ENCODE measurements at places on chromosomes 3 and 15.

- DNase-seq, result no peak
Measured at GRCh38 chr15:94480289-94480834, 249.0 kb downstream of the MCTP2 start.

GRCh38 chr3:145522893-145523651, 637.9 kb downstream of the PLOD2 start:
- DNase-seq, result no peak

DNA sequence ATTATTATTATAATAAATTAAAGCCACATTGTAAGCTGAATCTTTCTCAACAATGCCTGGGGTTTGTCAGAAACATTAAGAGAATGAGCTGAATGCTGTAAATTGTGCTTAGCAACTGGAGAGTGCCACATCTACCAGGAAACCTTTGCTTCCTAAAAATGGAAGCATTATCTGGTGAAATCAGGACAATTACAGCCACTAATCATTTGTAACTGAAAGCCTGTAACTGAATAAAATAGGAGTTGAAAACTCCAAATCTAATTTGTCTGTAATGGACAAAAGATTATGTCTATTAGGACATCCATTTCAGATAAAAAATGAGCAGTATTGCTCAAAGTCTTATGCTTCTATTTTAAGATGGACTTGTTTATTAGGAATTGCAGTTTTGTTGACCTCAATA, 32.2 kb downstream of the EIF1B start:
- no peak for DNase-seq

GRCh38 chr3:146161663-146162002, 649 bp upstream of the PLOD2 start:
- no peak for DNase-seq

DNA sequence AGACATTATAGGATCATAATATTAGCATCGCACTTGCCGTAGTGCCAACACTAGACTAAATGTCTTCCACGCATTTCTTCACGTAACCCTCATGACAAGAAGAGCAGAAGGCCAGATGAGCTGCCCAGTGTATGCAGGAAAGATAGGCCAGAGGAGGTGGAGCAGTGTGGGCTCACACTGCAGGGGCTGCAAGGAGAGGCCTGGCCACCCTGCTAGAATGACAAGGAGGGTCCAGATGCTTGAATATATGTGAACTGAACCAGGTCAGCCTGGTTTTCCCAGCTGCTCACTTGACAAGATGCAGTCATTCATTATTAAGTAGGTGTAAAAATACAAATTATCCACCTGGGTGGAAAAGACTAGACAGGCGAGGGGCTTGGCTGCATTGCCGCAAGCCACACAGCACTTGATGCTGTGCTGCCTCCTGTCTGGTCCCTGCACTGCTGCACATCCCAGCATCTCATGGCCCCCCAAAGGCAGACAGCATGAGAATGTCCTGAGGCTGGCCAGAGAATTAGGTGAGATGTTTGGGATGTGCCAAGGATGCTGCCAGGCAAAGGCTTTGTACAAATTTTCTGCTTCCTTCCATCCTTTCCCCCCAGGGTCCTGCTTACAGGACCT, 115.2 kb downstream of the NTRK3 start:
- DNase-seq, result no peak

DNA sequence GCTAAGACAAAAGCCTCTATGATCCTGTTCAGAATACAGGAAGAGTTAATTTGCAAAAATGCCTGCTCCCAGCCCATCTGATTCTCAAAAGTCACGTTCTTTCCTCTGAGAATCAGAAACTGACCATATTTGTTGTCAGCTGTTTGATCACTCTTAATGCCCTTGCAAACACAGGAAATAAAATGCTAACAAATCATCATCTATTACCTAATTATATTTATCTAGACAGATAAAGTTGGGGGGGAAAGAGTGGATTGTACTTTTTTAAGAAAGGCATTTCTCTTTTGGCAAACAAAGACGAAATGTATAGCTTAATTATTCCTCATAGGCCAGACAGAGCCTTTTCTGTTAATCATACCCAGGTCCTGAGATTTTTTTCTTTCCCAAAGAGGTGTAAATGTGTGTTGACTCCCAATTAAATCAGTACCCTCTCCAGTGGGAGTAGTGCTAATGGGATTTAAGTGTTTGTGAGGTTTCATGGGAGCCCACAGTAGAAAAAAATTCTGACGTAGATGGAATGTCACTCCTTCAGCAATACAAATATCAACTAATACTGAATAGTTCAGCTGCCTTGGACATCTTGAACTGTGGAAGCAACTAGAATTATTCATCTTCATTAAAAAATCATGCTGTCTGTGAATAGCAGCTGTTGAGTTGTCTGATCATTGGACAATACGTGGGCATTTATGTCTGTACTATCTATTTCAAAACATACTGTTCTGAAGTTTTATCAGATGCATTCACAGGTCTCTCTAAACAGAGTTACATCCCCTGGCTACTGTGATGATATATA, 22.5 kb upstream of the BNIP2 start:
- DNase-seq, result no peak

GRCh38 chr15:89781891-89782618, 5.9 kb downstream of the MESP2 start:
- no peak for DNase-seq

- no peak for DNase-seq
Measured at GRCh38 chr15:99408236-99409096, 157.2 kb downstream of the LRRC28 start.

DNA sequence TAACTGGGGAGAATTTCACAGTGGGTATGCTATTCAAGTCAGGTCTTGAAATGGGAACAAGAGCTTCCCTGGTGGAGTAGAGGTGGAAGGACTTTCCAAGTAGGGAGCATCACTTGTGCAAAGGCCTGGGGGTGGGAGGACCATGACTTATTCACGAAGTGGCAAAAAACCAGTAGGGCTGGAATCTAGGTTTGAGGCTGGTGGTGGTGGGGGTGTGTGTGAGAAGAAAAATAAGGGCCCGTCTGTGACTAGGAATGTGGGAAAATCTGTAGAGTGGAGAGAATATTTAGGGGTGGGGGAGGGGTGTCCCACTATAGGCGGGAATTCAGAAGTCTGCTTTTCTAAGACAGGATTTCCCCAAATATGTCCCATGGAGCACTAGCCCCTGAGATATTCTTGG, 271.9 kb upstream of the TBL1XR1 start:
- no peak for DNase-seq

DNA sequence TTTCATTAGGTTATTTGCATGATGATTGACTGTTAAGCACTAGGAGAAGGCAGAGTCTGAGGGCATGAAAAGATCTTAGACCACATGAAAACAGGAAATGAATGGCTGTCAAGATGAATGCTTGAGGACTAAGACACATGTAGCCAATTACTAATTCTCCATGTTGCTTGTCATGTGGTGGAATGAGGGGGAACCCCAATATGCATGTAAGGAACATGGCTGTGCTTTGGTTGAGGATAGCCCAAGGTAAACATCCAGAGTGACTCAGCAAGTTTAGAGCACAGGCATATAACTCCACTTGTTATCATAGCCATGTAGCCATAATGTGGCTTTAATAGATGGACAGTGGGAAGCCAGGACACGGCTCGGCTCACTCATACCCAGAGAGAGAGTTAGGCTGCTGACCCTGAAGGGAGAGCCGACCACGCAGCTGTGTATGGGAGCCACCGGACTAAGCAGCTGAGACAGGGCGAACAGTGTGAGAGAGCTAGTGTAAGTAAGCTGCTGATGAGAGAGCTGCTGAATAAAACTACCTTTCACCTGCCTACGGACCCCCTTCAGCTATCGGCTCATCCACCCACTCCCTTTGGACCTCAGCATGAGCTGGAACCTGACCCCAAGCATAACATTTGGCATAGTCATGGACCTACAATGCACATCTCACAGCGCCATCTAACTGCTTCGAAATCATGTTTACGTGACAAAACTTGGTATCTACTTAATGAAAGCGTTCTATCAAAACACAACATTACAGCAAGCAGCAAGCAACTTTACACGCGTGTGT, 37.6 kb downstream of the ANO10 start:
- no peak for DNase-seq
